Esophagus muscularis mucosa (tissue), 4 donors: ENCODE measurements at places on chromosomes 7 and 10. TPM values are rescaled to one million over a fixed set of nuclear protein-coding genes. Genes with fewer than 3 reads are reported as not detected.

GPR85 gene
- total RNA-seq: not detected

DNA sequence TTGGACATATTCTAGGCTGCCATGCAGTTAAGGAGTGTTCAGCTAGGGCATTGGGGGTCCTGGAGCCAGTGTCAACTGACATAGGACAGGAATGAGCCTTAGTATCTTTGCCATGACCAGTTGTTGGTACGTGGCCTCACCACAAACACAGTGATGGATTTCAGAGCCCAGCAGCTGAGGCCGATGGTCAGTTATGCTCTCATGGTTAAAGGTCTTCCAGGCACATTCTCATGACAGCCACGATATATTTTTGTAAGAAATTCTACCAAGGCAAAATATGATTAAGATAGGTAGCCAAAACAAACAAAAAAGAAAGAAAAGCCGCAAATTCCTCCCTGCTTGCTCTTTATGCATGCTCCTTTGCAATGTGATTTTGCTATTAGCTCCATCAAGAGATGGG, 47.8 kb downstream of the CDHR3 start:
- DNase-seq: no peak
- peak overlapping the region; percentile 69 for H3K27ac ChIP-seq
- peaks cover 55% of the 10 kb centered on the region for H3K4me1 ChIP-seq
- no peak overlapping the region for H3K4me3 ChIP-seq
- no peaks in the 10 kb centered on the region for H3K36me3 ChIP-seq

GRCh38 chr10:52357971-52358370, 43.9 kb downstream of the DKK1 start:
- H3K27ac ChIP-seq: no peak overlapping the region
- no peak overlapping the region for H3K4me3 ChIP-seq
- no peaks in the 10 kb centered on the region for H3K27me3 ChIP-seq
- no peaks in the 10 kb centered on the region for H3K36me3 ChIP-seq
- H3K4me1 ChIP-seq: no peaks in the 10 kb centered on the region

- peaks cover 27% of the 10 kb centered on the region for H3K4me1 ChIP-seq
- H3K27me3 ChIP-seq: no peaks in the 10 kb centered on the region
- no peak for DNase-seq
- peak overlapping the region; percentile 59 for H3K27ac ChIP-seq
These were observed 46.5 kb downstream of the ABLIM1 start for GRCh38 chr10:114611617-114612016.
